ENCODE measurements at places on chromosomes 11 and 22. TPM values are rescaled to one million over a fixed set of nuclear protein-coding genes. Genes with fewer than 3 reads are reported as not detected.
A peak's percentile ranks its signal among the peaks of the same experiment; 100 is the strongest.

The TRIM29 gene
- total RNA-seq, result not detected

GRCh38 chr22:20514658-20515406 lies 7.4 kb downstream of the MED15 start:
- DNase-seq, result peak; percentile 87

DNA sequence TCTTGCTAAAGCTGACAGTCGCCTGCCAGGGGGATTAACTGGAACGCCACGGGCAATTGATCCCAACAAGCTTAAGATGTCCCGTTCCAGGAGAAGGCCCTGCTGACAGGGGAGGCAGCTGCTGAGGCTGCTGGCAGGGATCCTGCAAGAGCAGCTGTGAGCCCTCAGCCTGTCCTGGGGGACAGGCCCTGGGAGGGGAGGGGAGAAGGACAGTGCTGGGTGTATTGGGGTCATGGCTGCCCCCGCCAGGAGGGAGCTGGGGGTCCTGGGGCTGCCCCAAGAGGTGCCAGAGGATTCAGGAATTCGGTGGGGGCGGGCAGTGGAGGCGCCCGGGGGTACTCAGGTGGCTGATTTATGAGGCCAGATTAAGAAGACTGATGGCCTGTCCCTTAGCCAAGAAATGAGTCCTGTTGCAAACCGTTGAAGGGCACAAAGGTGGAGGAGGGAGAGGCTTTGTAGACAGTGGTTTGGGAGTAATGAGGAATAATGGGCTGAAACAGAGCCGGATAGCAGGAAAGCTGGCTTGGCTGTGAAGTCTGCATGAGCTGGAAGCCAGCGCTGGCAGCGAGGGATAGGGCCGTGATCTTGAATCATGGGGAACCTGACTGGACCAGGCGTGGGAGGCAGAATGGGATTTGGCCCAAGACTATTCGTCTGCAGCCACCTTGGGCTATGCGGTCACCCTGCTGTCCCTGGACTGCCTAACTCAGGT lies 133.5 kb downstream of the CACNA1I start:
- DNase-seq, result peak; percentile 29

DNA sequence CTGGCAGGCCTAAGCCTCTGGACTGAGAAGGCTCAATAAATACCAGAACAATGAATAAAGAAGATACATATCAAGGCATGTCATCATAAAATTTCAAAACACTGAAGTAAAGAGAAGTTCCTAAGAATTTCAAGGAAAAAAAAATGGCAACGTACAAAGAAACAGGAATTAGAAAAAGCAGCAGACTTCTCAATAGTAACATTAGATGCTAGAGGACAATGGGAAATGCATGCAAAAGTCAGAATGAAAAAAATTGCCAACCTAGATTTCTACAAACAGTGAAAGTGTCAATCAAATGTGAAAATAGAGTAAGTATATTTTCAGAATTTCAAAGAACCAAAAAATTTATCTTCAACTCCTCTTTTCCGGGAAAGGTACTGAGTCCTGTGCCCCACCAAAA lies 125.0 kb downstream of the KCNC1 start:
- no peak for DNase-seq

GRCh38 chr22:47625013-47625385 lies 862.5 kb downstream of the TBC1D22A start:
- no peak for DNase-seq

DNA sequence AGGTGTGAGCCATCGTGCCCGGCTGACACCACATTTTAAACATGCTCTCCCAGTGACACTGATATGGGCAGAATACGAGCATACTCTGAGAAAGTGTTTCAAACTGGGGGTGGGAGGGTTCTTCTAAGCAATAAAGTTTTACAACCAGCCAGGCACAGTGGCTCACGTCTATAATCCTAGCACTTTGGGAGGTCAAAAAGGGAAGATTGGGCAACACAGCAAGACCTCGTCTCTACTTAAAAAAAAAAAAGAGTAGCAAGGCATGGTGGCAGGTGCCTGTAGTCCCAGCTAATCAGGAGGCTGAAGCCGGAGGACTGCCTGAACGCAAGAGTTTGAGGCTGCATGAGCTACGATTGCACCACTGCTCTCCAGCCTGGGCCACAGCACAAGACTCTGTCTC lies 2.2 kb downstream of the GANAB start:
- DNase-seq, result no peak

- no peak for DNase-seq
These were observed 79.1 kb downstream of the MORC2 start for GRCh38 chr22:30889268-30889995.

- DNase-seq, result no peak
These were observed 21.8 kb downstream of the ARFGAP2 start for GRCh38 chr11:47154616-47155570.

- no peak for DNase-seq
These were observed 14.6 kb downstream of the C11orf21 start for GRCh38 chr11:2287091-2287490.

Data from LHCN-M2 (cell line).